ENCODE measurements at places on chromosomes 12 and 14.
A peak's percentile ranks its signal among the peaks of the same experiment; 100 is the strongest.

DNA sequence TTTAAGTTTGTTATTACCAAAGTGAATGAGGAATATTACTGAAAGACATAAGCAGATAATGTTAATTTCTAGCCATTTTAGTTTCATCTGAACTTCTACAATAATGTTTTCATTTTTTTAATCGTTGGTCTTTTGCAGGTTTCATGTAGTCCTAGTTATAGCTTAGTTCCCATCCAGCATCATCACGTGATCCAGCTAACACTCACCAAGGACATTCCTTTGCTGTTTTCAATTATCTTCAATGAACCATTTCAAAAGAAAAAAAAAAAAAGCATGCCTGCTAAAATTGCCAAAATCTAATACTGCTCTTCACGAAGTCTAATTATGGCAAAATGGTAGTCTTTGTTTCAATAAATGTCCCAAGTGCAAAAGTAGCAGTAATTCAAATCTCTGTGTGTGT lies 187.7 kb upstream of the ATXN7L3B start:
- no peak for DNase-seq

DNA sequence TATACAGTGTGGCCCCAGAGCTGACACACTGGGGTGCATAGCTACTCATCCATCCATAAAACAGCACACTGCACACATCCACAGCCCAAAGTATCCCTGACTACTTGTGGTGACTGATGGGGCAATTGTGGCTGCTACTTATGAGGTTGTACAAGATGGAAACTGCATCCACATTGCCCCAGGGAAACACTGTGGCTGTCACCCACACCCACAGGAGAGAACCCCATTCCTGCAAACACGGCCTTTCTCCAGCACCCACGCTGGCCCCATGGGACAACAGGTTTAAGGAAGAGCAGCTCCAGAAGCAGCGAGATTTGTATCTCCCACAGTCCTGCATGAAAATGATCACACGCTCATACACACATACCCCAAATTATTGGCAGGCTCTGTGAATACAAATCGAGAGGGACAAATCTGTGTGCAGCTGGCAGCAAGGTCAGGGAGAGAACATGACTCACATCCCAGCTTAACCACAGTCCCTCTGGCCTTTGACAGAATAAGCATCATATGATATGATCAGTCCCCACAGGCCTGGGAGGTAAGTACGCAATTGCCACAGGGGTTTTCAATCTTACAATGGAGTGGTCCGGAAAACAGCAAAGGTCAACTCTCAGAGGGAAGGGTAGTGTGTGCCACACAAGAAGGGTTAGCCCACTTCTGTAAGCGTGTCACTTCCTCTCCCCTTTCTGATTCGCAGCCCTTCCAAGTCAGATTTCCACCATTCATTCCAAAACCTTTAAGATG lies 61.9 kb downstream of the ESR2 start:
- peak; percentile 41 for DNase-seq

- no peak for DNase-seq
Observed at GRCh38 chr12:546265-546919, 86.7 kb downstream of the B4GALNT3 start.

GRCh38 chr14:101412739-101413138 lies 148.6 kb upstream of the DIO3 start:
- no peak for DNase-seq

- no peak for DNase-seq
Observed at GRCh38 chr12:88163371-88163770, 21.3 kb downstream of the TMTC3 start.

GRCh38 chr12:53414756-53415417 lies 8.8 kb upstream of the AMHR2 start:
- no peak for DNase-seq

DNA sequence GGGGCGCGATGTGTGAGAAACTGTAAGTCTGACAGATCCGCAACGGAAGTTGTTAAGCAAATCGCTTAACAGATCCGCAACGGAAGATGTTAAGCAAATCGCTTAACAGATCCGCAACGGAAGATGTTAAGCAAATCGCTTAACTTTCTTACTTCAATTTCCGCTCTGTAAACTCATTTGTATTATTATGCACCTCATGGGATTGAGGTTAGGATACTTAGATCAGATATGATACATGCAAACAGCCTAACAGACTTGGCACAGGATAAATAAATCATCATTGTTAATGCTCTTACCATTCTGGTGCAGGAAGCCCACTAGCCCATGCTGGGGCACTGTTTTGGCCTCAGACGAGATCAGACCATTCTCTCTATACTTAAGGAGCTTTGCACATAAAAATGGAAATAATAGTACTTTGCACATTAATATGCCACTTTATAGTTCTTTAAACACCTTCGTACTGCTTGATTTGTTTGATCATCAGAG lies 399 bp downstream of the NCAPD2 start:
- no peak for DNase-seq

GRCh38 chr14:95226801-95227200 lies 69.5 kb upstream of the DICER1 start:
- no peak for DNase-seq

GRCh38 chr14:72758420-72758819 lies 135.5 kb downstream of the DPF3 start:
- DNase-seq: no peak

- DNase-seq: no peak
Observed at GRCh38 chr14:84963518-84963917, 566.4 kb upstream of the FLRT2 start.

DNA sequence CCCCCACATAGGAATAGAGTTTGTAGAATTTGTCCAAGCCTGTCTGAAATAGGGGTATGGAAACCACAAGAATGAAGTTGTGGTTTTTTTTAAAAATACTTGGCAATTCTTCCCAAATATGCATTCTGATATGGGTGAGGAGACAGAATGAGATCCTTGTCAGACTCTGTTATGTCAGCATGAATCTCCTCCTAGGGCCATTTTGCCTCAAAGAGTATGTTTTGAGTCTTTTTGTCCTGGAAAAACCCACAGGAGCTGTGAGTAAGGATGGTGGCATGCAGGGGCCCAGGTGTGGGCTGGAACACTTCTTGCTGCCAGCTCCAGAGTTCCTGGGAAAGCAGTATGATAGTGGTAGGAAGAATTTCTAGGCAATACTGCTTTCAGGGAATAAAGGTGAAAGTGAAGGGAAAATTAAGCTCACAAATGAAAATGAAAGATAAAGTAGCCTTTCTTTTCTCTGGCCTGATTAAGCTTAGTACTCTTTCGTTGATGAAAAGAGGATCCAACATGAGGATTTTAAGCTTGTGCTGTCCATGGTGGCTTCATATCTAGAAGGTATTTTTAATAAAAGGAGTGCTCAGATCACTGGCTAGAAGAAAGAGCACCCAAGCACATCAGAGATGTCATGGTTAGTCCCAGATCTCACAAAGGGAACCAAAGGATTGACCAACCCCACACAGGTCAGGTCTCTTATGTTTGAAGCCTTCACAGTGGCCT lies 130.8 kb downstream of the LLPH start:
- DNase-seq: no peak

DNA sequence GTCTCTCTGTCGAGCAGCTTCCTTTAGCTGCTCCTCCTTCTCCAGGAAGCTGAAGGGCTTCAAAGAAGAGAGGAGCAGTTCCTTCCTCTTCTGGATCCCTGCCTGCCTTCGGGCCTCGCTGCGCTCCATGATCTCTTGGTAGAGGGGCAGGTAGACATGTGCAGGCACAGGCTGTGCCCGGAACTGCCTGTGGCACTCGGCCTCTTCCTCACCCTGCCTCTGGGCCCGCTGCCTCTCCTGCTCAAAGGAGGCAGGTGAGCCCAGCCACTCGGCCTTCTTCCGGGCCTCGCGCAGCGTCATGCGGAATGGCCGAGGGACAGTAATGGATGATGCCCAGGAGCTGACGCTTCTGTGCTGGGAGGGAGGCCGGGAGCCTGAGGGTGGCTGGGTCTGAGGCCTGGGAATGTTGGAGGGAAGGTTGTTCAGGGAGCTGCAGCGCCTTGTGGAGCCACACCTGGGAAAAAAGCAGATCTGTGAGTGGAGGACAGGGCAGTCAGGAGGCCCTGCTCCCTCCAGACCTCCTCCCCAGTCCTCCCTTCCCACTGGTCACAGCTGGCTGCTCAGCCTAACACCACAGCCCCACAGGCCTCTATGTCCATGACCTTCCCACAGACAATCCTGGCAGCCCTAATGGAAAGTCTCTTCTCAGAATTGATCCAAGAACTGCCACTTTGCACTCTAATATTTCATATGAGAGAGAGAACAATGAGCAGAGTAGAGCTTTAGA lies 5.3 kb downstream of the FAM161B start:
- no peak for DNase-seq

- no peak for DNase-seq
Observed at GRCh38 chr14:74476607-74477006, 16.5 kb downstream of the NPC2 start.

- no peak for DNase-seq
Observed at GRCh38 chr12:103962493-103962892, 3.2 kb upstream of the TDG start.

- no peak for DNase-seq
Observed at GRCh38 chr12:91406920-91407341, 224.3 kb upstream of the DCN start.

GRCh38 chr14:55739967-55740648 lies 160.1 kb downstream of the KTN1 start:
- DNase-seq: peak; percentile 50

- no peak for DNase-seq
Observed at GRCh38 chr12:112597986-112598385, 179.2 kb downstream of the PTPN11 start.

DNA sequence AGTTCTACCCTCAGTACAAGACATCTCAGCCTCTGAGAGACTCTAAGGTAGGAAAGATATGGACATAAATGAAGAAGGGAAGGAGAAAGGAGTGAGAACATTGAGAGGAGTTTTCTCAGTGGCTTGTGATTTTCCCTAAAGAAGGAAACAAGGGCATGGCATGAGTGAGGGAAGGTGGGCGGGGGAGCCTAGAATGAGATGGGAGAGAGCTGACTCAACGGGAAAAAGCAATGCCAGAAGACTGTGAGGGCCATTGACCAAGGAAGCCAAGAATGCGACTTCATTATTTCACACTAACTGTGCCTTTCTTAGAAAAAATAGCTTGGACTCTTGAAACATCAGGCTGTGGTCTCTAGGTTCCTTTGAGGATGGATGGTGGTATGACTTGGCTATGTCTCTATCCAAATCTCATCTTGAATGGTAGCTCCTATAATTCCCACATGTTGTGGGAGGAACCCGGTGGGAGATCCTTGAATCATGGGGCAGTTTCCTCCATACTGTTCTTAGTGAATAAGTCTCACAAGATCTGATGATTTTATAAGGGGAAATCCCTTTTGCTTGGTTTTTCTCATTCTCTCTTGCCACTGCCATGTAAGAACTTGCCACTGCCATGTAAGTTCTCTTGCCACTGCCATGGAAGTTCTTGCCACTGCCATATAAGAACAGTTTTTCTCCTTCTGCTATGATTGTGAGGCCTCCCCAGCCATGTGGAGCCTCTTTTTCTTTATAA lies 279.6 kb downstream of the NUAK1 start:
- DNase-seq: no peak

GRCh38 chr12:41979574-41979973 lies 165.1 kb downstream of the GXYLT1 start:
- DNase-seq: no peak

DNA sequence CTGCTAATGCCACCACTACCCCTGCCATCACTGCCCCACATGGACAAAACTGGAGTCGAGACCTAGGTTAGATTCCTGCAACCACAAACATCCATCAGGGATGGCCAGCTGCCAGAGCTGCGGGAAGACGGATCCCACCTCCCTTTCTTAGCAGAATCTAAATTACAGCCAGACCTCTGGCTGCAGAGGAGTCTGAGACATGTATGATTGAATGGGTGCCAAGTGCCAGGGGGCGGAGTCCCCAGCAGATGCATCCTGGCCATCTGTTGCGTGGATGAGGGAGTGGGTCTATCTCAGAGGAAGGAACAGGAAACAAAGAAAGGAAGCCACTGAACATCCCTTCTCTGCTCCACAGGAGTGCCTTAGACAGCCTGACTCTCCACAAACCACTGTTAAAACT lies 7.1 kb upstream of the OAS2 start:
- no peak for DNase-seq

- DNase-seq: no peak
Observed at GRCh38 chr12:12987421-12987820, 12.6 kb downstream of the HEBP1 start.

GRCh38 chr12:55940065-55940732 lies 9.2 kb downstream of the DGKA start:
- DNase-seq: peak; percentile 93

- DNase-seq: peak; percentile 60
Observed at GRCh38 chr12:62813031-62813829, 121.7 kb downstream of the PPM1H start.

DNA sequence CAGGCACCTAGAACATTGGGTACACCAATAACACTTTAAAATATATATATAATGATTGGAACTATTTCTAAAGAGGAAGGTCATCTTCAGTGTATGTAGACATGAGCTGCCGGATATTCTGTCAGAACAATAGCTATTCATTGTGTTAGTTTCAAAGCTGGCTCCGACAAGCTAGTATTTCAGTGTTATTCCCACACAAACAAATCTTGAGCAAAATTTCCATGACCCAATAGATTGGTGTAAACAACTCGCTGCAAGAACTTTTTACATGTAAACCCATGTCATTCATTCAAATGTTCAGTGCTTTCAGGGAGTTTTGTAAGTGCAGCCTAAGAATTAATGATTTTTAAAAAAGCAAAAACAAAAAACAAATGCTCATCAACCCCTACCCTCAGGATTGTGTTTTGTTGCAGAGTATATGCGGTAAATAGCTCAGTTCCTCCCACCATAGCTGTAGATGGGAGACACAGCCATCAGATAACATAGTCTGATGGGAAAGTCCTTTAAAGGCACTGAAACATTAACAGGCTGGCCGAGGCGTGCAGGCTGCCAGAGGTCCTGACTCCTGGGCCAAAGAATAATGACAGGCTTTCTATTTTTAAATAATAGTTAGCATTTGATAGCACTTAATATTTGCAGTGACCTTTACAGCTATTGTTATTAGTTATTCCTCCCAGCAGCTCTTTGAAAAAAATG lies 150.3 kb upstream of the ARHGAP5 start:
- no peak for DNase-seq

DNA sequence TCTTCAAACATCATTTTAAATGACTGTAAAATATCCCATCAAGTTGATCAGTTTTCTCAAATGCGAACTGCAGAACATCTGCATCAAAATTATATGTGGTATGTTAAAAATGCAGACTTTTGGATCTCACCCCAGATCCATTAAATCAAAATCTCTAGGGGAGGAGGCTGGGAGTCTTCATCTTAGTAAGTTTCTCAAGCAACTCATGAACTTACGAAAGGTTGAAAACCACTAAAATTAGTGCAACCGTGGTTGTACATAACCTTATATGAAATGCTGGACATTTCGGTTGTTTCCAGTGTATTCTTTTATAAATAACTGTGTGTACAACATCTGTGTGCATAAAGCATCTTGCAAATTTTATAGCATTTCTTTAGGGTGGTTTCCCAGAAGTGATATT lies 39.2 kb downstream of the ZFP36L1 start:
- no peak for DNase-seq

- DNase-seq: no peak
Observed at GRCh38 chr14:105069871-105070759, 4.9 kb upstream of the GPR132 start.

DNA sequence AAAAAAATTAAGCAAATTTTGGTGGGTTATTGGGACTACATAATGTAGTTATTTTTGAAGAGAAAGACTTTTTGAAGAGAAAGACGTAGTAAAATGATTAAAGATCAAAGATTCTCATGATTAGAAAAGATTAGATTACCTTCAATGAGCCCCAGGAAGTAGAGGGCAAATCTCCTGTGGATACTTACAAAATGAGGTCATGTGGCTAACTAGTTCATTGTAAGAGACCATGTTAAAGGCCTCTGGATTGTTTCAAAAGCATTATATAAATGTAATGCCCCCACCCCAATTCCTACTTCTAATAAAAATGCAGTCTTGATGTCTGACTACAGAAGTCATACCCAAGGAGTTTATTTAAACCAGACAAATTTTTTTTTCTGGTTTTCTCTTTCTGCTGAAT lies 93.3 kb downstream of the ERGIC2 start:
- no peak for DNase-seq

Measured in ureter (tissue), 1 donor.